ENCODE measurements at places on chromosomes 11 and 22.

DNA sequence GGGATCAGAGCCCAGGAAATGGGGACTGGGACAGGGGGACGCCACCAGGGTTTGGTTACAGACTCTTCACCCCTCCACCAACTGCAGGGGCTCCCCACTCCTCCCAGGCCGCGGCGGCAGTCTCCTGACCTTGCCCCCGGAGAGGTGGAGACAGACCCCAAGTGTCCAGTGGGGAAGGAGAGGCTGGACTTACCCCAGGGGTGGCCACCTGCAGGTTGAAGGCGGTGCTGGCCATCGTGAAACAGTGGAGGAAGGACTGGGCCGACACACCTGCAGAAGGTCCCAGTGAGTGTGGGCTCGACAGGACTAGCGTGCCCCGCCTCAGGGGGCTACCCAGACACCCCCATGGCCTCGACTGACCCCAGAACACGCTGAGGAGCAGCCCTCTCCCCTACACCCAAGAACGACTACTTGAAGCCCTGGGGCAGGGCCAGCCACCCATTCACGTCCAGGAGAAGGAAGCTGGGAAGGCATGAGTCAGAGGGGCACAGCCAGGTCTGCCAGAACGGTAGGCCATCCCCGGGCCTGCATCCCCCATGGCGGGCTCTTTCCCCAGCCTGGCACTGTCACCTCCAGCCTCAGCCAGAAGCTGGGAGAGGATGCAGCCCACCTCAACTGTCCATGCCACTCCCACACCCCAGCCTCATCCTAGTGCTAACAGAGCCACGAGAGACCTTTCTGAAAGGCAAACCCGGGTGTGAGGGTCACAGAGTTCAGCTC lies 2.3 kb downstream of the GATD1 start:
- no peak for DNase-seq

DNA sequence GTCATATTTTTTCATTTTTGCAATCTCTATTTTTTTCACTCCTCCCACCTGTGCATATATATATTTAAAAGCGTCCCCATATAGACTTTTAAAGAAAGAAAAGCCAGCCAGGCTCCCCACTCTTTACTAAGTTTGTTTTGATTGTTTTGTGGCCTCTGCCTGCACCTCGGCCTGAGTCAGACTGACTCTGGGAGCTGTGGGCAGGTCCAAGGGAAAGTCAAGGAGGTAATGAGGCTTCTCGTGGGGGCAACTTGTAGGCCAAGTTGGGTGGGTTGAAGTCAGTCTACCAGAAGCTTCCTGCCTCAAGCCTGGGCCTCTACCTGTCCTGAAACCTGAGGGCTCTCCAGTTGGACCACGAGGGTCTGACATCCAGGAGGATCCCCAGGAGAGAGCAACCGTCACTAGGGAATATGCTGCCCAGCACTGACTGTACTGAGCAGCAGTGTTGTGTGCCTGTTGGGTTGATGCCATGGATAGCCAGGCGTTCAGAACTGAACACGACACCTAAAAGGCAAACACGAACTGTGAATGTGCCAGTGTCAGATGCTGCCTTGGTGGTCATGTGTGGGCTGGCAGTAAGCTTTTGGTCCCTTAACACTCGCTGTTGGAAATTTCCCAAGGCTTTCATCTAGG lies 58.8 kb downstream of the BMAL1 start:
- no peak for DNase-seq

GRCh38 chr22:20576445-20576816 lies 69.0 kb downstream of the MED15 start:
- DNase-seq, result no peak

GRCh38 chr22:35549328-35549727 lies 8.7 kb downstream of the RASD2 start:
- no peak for DNase-seq

DNA sequence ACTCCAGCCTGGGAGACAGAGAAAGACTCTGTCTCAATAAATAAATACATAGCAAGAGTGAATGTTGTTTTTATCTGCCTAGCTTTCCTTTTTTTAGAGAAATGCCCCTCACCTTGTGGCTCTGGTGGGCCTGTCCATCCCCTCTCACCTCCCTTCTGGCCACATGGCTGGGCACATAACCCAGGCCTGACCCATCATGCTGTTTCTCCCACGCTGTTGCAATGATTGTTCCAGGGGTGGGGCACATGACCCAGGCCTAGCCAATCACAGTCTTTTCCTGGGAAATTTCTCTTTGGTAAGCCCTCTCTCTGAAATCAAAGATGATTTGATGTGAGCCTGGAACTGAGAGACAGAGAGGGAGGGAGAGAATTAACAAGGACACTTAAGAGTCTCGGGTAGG lies 5.5 kb upstream of the CYTH4 start:
- DNase-seq, result no peak

GRCh38 chr11:61923166-61924063 lies 6.0 kb upstream of the RAB3IL1 start:
- DNase-seq, result no peak

DNA sequence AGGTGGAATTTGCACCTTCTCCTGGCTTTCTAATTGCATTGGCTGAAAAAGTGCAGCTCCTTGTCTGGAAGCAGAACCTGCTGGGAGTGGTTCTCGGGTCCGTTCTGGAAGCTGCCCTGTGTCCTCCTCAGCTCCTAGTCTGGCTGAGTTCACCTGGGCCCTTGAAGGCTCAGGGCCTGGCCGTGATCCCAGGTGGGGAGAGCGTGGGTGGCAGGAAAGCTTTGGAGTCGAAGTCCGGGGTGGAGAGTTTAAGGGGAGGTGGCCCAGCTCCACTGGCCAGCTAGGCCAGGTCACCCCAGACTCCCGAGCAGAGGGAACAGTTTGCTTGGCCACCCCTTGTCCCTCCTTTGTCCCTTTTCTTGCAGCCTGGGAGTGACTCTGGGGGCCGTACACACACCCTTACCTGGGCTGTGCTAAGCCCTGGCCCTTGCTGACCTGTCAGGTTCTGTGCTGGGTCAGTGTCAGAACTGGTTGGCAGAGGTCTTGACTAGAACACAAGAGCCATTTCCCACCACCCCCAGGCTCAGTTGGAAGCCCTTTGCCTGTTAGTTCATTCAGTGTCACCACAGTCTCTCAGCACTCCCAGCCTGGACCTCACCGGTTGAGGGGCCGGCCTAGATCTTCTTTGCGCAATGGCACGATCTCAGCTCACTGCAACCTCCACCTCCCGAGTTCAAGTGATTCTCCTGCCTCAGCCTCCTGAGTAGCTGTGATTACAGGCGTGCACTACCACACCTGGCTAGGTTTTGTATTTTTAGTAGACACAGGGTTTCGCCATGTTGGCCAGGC lies 37.3 kb downstream of the LRP5 start:
- DNase-seq, result no peak

DNA sequence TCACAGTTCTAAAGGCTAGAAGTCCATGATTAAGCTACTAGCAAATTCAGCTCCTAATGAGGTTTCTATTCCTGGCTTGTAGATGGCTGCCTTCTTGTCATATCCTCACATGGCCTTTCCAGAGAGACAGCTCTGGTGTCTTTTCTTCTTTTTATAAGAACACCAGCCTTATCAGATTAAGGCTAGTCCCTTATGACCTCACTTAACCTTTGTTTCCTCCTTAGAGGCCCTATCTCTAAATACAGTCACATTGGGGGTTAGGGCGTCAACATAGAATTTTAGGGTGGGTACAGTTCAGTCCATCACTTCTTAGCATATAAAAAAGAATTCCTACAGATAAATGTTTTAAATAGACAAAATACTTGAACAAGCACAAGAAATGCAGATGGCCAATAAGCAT lies 18.2 kb upstream of the CLPB start:
- no peak for DNase-seq

- DNase-seq, result no peak
Measured at GRCh38 chr22:31977939-31978338, 33.6 kb downstream of the YWHAH start.

DNA sequence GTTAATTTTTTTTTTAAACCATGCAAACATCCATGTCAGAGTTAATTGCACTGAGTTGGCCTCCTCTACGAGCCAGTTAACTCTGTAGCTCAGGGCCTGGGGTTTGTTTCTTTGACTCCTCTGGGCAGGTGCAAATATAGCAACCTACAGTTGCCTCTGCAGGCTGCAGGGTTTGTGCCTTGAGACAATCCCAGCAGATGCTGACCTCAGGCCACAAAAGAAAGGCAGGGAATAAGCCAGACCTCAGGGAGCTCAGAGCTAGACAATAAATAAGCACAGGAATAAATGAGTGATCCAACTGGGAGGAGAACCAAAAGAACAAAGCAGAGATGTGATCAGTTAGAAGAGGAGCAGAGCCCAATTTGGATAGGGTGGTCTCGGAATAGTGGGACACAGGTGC lies 390.8 kb downstream of the SHANK2 start:
- DNase-seq, result no peak

- no peak for DNase-seq
Measured at GRCh38 chr11:70019576-70020011, 58.5 kb upstream of the ANO1 start.

DNA sequence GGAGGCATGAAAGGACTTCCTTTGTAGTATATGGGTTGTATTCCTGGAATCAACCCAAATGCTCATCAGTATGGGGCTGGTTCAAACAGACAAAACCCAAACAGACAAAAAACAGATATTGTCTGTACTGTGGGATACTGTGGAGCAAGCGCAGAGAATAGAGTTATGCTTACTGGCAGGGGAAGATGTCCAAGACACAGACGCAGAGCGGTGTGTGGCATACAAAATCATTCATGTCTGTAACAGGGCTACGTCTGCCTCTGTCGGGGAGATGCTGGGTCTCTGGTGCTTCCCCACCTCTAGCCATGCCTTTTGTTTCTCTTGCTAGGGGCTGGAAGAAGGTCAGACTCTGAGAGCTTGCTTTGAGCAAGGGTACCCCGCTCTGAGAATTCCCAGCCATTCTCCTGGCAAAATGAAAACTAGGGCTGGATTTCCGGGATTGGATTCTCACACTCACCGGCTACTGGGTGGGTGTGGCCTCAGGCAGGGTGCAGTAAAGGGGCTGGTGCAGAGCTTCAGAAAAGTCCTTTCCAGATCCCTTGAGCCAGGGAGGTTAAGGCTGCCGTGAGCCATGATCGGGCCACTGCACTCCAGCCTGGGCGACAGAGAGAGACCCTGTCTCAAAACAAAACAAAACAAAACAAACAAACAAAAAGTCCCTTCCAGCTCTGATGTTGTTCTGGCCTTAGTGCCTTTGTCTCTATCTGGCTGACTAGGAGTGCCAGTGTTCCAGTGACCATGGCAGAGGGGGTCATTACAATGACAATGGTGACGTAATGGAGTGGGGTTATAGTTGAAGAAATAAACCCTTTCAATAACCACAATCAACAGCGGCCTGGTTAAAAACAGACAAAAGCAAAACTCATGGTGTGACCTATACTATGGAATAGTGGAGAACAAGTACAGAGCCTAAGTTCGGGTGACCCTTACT lies 2.9 kb upstream of the ABCC8 start:
- no peak for DNase-seq

DNA sequence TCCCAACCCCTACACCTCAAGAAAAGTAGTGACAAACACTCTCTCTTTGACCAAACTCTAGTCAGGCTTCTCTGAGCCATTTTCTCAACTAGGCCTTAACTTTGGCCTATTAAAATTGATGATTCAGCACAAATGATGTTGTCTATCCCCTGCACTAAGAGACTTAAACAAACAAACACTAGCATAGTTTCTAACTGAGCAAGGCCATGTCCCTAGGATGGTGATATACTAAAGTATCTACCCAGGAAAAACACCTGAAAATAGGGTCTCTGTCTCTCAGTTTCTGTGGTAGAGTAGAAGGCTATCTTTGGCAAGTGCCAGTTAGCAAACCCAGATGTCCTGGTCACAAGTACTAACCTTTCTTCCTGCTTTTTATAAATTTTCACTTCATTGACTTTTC lies 219.7 kb upstream of the ANO3 start:
- DNase-seq, result no peak

DNA sequence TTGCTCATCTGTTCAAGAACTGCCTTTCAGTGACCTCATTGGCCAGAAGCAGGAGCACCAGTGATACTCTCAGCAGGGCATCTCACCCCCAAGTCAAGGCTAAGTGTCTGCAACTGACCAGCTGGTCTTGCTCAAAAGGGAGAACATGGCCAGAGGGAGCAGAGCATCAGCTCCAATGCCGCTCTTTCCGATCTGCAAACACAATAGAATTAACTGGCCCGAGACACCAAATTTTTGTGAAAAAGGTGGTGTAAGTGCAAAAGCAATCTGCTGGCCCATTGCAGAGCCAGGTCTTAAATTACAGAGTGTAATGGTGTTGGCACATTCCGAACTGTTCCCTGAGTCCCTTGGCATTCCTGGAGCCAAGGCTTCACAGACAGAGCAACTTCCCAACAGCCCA lies 97.0 kb downstream of the PKNOX2 start:
- DNase-seq, result no peak

DNA sequence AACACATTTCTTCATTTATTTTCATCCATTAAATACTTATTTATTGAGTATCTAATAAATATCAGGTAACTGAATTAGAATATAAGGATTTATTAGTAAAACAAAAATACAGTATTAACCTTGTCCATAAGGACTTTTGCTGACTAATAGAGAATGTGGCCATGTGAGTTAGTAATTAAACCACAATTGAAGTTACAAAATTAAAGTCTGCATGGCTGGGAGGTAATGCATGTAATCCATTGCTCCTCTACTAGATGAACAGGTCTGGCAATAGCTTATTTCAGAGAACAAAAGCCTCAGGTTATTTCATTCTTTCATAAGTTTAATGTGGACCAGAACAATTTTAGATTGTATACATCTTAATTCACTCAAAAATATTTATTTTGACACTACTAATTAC lies 9.9 kb upstream of the CARD18 start:
- DNase-seq, result no peak

- DNase-seq, result no peak
Measured at GRCh38 chr22:21020802-21021429, 6.0 kb downstream of the P2RX6 start.

GRCh38 chr11:80955588-80955987 lies 1514.8 kb upstream of the TENM4 start:
- DNase-seq, result no peak

DNA sequence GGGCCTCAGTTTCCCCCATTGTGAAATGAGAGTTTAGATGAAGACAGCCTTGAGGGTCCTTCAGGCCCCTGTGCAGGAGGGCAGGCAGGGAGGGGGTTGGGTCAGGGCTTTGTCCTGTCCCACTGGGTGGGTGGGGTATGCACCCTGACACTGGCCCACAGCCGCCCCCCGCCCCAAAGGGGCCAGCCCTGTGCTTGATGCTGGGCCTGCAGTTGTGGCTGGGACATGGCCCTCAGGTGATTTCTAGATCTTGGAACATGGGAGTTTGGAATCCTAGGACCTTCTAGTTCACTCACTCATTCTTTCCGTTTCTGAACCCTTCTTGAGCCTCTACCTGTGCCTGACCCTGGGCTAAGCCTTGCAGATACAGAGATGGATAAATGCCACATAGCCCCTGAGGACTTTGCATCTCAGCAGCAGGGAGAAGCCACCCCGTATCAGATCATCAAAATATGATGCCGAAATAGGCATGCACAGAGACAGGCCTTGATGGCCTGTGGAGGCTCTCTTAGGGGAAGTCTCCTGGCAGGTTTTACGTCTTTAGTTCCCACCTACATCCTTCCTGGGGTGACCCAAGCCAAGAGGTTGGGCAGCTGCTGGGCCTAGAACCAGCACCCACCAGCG lies 76.0 kb downstream of the FBLN1 start:
- no peak for DNase-seq

All from stimulated activated naive CD4-positive, alpha-beta T cell treated with Interleukin-2 at 50 U/mL for 16 hours (primary cell).